SK-N-DZ (cell line): ENCODE measurements at places on chromosomes 11 and 22.

DNA sequence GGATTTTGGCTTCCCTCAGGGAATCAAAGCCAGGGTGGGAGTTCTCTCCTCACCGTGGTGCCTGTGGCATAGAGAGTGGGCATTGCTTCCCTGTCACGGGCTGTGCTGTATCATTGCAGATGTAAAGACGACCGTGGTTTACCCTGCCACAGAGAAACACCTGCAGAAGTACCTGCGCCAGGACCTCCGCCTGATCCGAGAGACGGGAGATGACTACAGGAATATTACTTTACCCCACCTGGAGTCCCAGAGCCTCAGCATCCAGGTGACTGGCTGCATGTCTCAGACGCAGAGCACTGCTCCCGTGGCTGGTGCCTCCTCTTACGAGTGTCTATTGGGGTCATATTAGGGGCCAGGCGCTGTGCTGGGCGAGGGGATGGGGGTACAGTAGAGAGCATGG, 24.2 kb upstream of the ST3GAL4 start:
- no peak for DNase-seq

GRCh38 chr11:110434952-110435779, 5.4 kb downstream of the FDX1 start:
- DNase-seq = no peak

- DNase-seq = no peak
These were observed 51.2 kb downstream of the NECTIN1 start for GRCh38 chr11:119677840-119678239.

DNA sequence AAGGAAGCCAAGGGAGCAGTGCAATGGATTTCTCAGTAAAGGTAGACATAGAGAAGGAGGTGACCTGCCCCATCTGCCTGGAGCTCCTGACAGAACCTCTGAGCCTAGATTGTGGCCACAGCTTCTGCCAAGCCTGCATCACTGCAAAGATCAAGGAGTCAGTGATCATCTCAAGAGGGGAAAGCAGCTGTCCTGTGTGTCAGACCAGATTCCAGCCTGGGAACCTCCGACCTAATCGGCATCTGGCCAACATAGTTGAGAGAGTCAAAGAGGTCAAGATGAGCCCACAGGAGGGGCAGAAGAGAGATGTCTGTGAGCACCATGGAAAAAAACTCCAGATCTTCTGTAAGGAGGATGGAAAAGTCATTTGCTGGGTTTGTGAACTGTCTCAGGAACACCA, 6.6 kb downstream of the TRIM22 start:
- DNase-seq = no peak

DNA sequence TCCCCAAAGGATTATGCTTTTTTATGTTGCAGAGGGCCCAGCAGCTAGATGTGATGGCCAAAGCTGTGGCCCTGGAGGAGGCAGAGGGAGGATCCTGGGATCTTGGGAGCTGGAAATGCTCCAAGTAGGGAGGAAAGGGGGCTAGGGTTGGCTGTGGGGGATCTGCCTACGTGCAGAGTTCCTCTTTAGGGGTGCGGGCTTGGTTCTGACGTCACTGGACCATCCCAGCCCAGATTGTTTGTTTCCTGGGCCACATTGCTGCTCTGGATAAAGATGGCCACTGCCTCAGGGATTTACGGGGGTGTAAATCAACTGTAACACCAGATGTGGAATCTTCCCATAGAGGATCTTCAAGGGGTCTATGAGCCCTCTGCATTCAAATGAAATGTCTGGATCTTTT, 110.3 kb upstream of the SYT13 start:
- no peak for DNase-seq

DNA sequence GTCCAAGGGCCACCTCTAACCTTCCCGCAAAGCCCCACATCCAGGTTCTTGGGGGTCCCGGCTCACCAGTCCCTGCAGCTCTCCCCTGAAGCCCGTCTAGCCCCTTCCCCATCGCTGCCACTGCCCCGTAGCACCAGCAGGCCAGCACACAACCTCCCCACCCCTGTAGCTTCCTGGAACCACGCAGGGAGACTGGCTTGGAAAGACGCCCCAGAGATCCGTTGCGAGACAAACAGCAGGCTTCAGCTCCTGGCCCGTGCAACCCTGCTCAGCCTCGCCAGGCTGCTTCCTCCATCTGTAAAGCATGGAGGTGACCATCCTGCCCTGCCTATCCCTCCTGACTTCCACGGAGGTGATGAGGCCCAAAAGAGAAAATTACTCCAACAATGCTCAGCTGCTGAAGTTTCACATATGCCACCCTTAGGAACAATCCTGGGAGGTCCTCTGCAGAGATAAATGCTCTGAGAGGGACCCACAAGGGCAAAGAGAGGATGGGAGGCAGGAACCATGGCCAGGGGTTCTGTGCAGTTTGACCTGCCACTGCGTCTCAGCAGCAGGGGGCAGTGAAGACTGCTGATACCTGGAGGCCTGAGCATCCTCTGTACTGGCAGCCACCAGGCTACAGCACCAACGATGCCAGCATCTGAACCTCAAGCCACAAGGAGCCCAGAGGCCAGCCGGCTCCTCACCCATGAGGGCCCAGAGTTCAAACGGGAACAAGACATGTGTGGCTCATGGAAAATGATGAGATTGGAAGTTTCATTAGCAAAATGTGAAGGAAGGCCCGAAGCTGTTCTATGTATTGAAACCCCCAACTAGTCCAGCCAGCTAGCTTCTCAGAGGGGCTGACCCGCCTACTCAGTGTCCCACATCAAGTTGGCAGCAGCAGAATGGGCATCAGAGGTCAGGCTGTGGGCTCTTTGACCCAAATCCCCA, 16.1 kb downstream of the DGCR2 start:
- DNase-seq = no peak

DNA sequence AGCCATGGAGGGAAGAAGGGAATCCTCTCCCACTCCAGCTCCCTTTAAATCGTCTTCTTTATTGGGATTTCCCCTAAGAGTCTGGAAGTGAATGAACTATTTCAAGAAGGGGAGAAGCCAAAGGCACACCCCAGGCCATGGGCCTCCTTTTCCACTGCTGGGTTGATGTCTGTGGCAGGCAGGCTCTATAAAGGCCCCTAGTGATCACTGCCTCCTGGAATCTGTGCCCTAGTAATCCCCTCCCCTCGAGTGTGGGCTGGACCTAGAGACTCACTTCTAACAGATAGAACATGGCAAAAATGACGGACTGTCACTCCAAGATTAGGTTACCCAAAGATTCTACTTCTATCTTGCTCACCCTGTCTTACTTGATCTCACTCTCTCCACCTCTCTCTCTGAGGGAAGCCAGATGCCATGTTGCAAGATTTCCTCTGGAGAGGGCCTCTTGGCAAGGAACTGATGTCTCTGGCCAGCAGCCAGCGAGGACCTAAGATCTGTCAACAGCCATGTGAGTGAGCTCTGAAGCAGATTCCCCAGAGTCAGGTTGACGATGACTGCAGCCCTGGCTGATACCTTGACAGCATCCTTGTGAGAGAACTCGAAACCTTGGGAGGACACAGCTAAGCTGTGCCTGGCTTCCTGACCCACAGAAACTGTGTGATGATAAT, 444.8 kb downstream of the SOX6 start:
- DNase-seq = no peak

- peak; percentile 88 for DNase-seq
These were observed at the start of gene PIK3IP1 for GRCh38 chr22:31292236-31292989. Gene PIK3IP1 (minus strand): TSS chr22:31292488. CDS start chr22:31292344, 144 bp downstream.

DNA sequence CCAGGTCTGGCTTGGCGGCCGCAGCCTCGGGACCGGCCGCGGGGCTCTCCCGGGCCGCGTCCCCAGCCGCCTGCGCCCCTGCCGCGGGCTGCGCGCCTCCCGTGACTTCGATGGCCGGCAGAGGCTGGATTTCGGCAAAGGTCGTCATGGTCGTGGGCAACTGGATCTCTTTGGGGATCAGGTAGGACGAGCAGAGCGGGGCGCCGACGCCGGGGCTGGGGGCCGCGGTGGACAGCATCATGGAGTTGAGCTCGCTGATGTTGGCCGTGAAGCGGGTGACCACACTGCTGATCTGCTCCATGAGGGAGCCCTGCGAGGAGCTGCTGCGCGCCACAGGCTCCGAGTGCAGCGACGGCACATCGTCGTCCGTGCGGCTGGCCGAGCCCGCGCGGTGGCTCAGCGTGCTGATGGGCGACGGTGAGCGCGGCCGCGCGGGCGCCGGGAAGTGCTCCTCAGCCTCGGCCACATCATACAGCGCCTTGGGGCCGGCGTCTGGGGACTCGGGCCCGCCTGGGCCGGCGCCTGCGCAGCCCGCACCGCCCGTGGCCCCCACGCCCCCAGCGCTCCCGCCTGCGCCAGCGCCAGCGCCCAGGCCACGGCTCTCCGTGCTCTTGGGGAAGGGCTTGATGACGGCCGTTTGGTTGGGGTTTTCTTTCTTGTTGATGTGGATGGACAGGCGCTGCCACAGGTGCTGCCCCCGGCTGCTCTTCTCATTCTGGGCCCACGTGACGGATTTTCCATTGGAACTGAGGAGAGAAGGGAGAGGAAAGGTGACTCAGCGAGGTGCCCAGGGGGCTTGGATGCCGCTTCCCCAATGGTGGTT, 171.4 kb upstream of the CTSC start:
- no peak for DNase-seq

DNA sequence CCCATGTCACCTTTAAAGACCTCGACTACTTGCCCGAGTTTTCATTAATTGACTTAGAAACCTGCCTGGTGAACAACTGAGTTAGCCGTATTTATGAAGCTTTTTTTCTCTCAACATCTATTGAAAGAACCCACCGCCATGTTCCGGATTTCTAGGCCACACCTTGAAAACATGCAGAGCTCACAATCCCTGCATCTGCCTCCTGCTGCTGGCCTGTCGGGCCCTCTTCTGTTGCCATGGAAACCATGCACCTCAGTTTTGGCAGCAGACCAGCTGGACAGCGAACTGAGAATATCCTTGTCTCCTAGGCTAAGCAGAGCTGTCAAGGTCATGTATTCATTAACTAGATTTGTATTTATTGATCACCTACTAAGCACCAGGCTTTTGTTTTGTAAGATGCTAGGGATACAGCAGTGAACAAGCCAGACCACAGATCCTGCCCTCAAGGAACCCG, 4.3 kb upstream of the PATZ1 start:
- DNase-seq = peak; percentile 79

- DNase-seq = no peak
These were observed 4.8 kb upstream of the CHRDL2 start for GRCh38 chr11:74736031-74736430.

GRCh38 chr22:21964918-21965484, 12.4 kb upstream of the PPM1F start:
- no peak for DNase-seq

DNA sequence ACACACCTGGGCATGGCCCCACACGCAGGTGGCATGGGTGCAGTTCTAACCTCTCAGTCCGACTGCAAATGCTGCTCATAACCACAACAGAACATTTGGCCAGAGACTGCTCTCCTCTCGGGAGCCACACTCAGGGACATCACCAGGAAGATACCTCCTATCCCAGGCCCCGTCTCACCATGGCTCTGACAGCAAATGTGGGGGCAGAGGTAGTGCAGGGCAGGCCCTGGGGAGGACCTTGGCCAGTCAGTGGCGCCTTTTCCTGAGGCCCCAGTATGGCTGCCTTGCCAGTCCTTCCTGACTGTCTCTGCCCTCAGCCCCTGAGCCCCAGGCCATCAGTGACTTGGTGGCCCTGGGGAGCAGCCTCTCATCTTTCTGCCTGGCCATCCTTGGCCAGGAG, 2.8 kb downstream of the KRTAP5-6 start:
- DNase-seq = no peak

- no peak for DNase-seq
These were observed 1173.2 kb downstream of the BRD1 start for GRCh38 chr22:48654492-48654891.

- DNase-seq = no peak
These were observed 5.0 kb downstream of the PHLDB1 start for GRCh38 chr11:118612378-118612777.

DNA sequence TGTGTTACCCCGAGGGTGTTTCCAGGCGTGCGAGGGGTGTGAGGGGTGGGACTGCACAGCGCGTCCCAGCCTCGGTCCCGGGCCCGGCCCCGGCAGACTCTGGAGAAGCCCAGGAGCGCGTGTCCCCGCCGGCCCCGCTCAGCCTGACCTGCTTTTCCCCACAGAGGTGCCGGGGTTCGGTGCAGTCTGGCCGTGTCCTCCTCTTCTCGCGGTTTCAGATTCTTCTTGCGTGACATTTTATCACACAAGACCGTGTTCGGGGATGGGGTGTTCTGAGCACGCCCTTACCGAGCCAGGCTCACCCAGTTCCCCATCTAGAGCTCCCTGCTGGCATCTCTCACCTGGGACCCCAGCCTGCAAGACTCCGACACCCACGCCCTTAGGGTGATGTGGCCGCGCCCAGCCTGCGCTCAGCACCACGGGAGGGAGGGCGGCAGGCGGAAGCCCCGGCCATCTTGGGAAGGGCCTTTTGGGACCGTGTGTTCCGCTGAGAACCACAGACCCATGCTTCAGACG, 775.6 kb downstream of the BRD1 start:
- no peak for DNase-seq

DNA sequence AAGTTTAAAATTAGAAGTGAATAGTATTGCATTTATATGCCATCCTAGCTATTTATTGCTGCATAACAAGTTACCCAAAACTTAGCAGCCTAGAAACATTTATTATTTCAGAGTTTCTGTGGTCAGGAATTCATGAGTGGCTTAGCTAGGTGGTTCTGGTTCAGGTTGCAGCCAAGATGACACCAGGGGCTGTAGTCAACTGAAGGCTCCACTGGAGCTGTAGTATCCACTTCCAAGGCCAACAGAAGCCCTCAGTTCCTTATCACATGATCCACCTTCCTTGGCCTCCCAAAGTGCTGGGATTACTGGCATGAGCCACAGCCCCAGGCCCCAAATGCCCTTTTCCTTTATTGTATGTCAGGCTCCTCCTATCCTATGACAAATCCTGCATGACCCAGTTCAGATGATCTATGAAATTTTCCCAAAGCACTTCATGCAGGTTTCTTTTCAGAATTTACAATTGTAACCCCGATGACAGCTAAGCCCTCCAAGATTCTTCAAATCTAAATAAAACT, 6.1 kb upstream of the ALG8 start:
- no peak for DNase-seq

DNA sequence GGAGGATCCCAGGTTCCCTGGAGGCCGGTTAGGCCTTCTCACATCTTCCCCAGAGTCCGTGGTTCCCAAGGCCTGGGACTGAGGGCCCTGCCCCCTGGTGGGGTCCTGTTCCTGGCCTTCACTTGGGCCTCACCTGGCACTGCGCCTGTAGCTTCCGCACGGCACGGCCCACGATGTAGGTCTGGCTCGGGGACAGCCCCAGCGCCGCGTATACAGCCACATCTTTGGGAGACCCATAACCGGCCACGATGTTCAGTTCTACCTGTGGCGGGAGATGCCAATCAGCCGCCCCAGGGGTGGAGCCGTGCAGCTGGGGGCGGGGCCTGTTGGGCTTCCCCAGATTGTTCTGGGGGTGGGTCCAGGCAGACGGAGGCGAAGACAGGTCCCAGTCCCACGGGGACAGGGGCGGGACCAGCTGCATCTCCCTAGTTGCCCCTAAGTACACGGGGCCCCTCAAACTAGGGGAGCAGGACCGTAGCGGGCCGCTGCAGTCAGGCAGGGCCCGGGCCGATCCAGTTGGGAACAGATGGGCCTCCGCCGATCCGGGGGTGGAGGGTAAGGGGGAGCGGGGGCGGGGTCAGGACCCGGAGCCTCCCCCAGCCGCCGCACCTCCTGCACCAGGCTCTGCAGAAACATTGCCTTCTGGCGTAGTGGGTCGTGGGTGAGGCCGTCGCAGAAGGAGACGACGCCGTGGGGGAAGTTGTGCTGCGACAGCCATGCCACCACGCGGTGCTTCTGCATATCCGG, 10.1 kb downstream of the AIP start:
- no peak for DNase-seq
